ENCODE measurements at places on chromosomes 3 and 15. TPM values are rescaled to one million over a fixed set of nuclear protein-coding genes. Genes with fewer than 3 reads are reported as not detected.

Gene PTPRG
- 90.1 TPM for total RNA-seq

Gene SCG5
- total RNA-seq = 16.9 TPM

Gene TAGLN3
- total RNA-seq = 7.2 TPM

Gene PLA2G4E
- total RNA-seq = not detected

Gene SPINK8
- total RNA-seq = not detected

Gene TUBGCP4
- 23.4 TPM for total RNA-seq

Gene AGBL1
- not detected for total RNA-seq

Gene P2RY1
- 25.2 TPM for total RNA-seq

Gene WWTR1
- 19.2 TPM for total RNA-seq

All from H1 (cell line).